ENCODE measurements at places on chromosomes 11 and 22. TPM values are rescaled to one million over a fixed set of nuclear protein-coding genes. Genes with fewer than 3 reads are reported as not detected.

MYEOV gene
- 109 TPM for total RNA-seq

MS4A8 gene
- not detected for total RNA-seq

OTOG gene
- not detected for total RNA-seq

MS4A4A gene
- total RNA-seq, result not detected

OR2AG1 gene
- not detected for total RNA-seq

CALCA gene
- total RNA-seq, result not detected

PARVG gene
- total RNA-seq, result not detected

SERPIND1 gene
- not detected for total RNA-seq

CCDC90B gene
- 54.8 TPM for total RNA-seq

P2RY6 gene
- total RNA-seq, result 9.4 TPM

SCUBE1 gene
- 0.20 TPM for total RNA-seq

RTN4RL2 gene
- 106 TPM for total RNA-seq

OR10G7 gene
- total RNA-seq, result not detected

IL18 gene
- total RNA-seq, result 98.4 TPM

PRRG4 gene
- total RNA-seq, result 0.47 TPM

PHLDA2 gene
- total RNA-seq, result 135 TPM

POTEH gene
- not detected for total RNA-seq

PNPLA3 gene
- total RNA-seq, result 0.80 TPM

ANGPTL5 gene
- not detected for total RNA-seq

LMO1 gene
- total RNA-seq, result 2.9 TPM

FERMT3 gene
- total RNA-seq, result 2.2 TPM

COMMD9 gene
- 57.4 TPM for total RNA-seq

OR52N2 gene
- total RNA-seq, result not detected

CPSF7 gene
- 76.7 TPM for total RNA-seq

CRYBB3 gene
- not detected for total RNA-seq

ANO5 gene
- total RNA-seq, result 2.3 TPM

AMPD3 gene
- 8.5 TPM for total RNA-seq

FREY1 gene
- total RNA-seq, result 0.66 TPM

CECR2 gene
- 0.06 TPM for total RNA-seq

THY1 gene
- 20.1 TPM for total RNA-seq

DGCR6 gene
- 1.6 TPM for total RNA-seq

ART1 gene
- total RNA-seq, result not detected

TMEM86A gene
- total RNA-seq, result 0.44 TPM

NCAM1 gene
- total RNA-seq, result not detected

GAS2 gene
- total RNA-seq, result 0.77 TPM

GLYATL2 gene
- total RNA-seq, result not detected

HBG2 gene
- total RNA-seq, result not detected

OR52H1 gene
- not detected for total RNA-seq

PRAME gene
- 95.6 TPM for total RNA-seq

PRMT3 gene
- 35.0 TPM for total RNA-seq

C2CD3 gene
- 19.2 TPM for total RNA-seq

CTSW gene
- not detected for total RNA-seq

MMP27 gene
- not detected for total RNA-seq

UPK3A gene
- total RNA-seq, result not detected

PGA5 gene
- not detected for total RNA-seq

CELSR1 gene
- total RNA-seq, result 26.5 TPM

CCDC34 gene
- 31.2 TPM for total RNA-seq

Data from A549 treated with DMSO at 1 μM for 4 hours (cell line).